ENCODE measurements at places on chromosomes 4 and X.

GRCh38 chrX:1545776-1546408 lies 8.9 kb upstream of the P2RY8 start:
- DNase-seq, result no peak

- no peak for DNase-seq
Measured at GRCh38 chr4:145865274-145865941, 73.2 kb downstream of the ZNF827 start.

- no peak for DNase-seq
Measured at GRCh38 chr4:31877429-31877828, 1157.3 kb downstream of the PCDH7 start.

GRCh38 chr4:53502094-53502493 lies 89.2 kb downstream of the LNX1 start:
- DNase-seq, result no peak

GRCh38 chrX:17403189-17403691 lies 28.2 kb downstream of the NHS start:
- no peak for DNase-seq

DNA sequence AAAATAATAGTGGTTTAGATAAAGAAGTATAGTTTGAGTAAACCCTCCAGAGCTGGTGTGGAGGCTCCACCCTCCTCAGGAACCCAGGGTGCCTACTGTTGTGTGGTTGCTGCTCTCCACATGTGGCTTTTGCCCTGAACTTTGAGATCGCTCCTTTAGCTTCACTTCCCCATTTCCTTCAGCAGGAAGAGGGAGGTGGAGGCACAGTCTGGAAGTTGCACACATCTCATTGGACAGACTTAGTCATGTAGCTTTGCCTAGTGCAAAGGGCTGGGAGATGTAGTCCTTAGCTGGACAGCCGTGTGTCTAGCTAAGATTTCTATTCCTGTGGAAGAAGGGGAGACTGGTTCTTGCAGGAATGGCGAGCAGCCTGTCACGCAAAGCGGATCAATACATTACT lies 37.9 kb downstream of the RGS12 start:
- DNase-seq, result no peak

DNA sequence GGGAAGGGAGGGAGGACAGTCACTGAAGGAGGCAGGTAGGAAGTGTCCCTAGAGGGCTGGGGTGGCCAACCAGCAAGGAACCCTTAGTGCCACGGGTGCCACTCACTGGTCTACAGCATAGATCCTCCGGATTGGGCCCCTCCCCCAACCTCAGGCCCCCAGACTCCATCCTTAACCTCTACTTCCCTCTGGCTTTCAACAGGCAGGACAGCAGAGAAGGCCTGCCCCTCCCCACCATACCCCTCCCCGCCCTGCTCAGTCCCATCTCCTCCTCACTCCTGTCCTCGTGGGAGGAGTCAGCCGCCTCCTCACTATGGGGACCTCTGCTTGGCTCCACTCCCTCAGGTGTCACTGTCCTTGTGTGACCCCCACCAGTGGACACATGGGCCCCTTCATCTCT lies 77.7 kb upstream of the PSAPL1 start:
- DNase-seq, result no peak

DNA sequence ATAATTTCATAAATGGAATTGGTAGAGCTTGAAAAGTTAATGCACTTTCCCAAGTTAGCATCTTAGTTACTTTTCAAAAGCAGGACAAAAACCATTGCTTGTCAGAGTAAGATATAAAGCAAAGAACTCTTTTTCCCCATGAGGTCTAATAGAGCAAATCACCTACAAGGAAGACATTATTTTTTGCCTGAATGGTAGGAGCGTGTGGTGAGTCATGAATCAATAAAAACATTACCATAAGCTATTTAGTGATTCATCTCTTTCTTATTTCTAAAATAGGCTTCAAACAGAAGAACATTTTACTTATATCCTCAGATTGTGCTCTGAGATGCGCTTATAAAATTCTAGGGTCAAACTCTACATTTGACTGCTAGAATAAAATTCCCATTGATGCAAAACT lies 109.4 kb upstream of the GPRIN3 start:
- no peak for DNase-seq

DNA sequence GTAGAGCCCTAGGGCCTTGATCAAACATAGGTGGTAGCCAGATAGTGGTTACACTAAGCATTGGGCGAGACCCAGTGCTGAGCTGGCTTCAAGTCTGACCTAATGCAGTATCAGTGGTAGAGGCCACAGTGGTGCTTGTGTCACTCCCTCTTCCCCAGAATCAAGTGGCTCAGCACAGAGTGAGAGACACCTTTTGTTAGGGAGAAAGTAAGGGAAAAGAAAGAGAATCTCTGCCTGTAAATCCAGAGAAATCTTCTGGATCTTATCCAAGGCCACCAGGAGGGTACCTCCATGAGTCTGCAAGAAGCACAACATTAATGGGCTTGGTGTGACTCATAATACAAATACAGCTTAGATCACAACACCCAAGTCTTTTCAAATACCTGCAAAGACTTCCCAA lies 117.7 kb upstream of the SLC6A14 start:
- DNase-seq, result no peak

GRCh38 chrX:118706681-118707080 lies 20.7 kb upstream of the IL13RA1 start:
- no peak for DNase-seq

DNA sequence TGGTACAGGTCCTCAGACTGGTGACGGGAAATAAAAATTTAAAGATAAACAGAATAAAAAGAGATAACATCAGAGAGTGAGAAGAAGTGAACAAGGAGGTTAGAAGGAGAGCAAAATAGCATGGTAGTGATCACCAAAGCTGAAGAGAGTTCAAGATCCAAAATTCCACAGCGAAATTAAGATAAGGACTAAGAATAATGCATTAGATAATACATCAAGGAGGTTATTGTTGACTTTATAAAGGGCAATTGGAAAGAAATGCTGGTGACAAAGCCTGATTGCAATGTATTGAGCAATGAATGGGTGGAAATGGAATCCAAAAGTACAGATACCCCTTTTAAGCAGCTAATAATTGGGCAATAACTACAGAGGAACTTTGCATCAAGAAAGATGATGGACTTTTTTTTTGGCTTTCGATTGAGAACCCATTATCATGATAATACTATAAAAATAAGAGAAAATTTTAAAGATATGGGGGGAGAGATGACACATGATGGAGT lies 101.6 kb upstream of the MAP9 start:
- no peak for DNase-seq

GRCh38 chrX:105608745-105609144 lies 213.6 kb upstream of the NRK start:
- no peak for DNase-seq

- DNase-seq, result no peak
Measured at GRCh38 chr4:182770996-182771514, 146.1 kb downstream of the DCTD start.

- no peak for DNase-seq
Measured at GRCh38 chr4:148092316-148093014, 349.7 kb downstream of the NR3C2 start.

DNA sequence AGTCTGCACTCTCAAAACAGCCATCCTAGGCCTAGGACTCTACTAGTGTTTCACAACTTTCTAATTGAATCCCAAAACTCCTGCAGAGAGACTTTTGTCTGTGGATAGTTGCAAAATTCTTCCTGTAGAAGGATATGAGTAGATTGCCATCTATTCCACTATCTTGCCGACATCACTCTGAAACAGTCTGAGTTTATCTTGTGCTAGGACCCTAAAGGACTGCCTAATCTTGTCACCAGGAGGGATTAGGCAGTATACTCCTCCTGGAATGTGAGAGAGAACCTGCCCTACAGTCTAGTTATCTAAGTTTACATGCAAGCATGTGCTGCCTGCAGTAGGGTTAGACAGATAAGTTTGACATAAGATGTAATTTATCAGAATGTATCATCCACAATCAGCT lies 1646.6 kb upstream of the PCDH7 start:
- no peak for DNase-seq

GRCh38 chr4:69818060-69818639 lies 41.8 kb downstream of the SULT1E1 start:
- no peak for DNase-seq

GRCh38 chr4:16227462-16227868 lies 1.2 kb upstream of the TAPT1 start:
- DNase-seq, result no peak

DNA sequence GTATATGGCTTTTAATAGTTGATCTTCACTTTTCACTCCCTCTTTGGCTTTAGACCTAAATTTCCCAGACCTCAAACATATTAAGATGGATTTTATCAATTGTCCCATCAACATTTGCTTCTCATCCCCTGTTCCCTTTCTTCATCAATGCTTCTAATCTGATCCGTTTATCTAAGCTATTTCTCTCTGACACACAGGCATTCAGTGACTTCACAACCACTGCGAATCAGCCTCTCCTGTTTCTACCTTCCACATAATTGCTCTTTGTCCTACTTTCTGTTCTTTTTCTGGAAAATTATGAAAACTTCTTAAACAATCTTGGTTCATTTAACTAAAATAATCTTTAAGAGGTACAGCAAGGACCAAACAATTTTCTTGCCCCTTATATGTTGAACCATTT lies 115.2 kb downstream of the GLRA3 start:
- no peak for DNase-seq

GRCh38 chrX:98203800-98204199 lies 1320.1 kb downstream of the RPA4 start:
- DNase-seq, result no peak

GRCh38 chr4:186554914-186555827 lies at the start of gene MTNR1A:
TSS of gene MTNR1A (minus strand) at chr4:186555567. CDS start at chr4:186555365, 202 bp downstream.
- no peak for DNase-seq

GRCh38 chr4:83112231-83112630 lies 2.3 kb downstream of the PLAC8 start:
- DNase-seq, result peak; percentile 15

GRCh38 chrX:13212191-13212651 lies 107.6 kb downstream of the ATXN3L start:
- no peak for DNase-seq

DNA sequence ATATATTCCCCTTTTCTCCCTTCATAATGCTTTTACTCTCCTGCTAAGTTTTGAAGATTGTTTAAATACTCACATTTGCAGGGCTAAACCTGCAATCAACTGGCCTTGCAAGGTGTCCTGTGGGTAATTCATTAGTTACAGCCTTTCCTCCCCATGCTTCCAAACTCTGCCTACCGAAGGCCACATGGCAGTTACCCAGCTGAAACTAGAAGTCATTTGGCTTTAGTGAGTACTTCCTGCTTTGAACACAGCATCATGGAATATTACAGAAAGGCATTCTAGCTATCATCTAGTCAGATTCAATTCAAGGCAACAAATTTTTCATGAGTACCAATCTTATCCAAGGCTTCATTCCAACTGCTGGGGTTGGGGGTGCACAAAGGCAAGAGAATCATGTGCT lies 55.6 kb downstream of the SRPX start:
- DNase-seq, result no peak

- no peak for DNase-seq
Measured at GRCh38 chrX:151703487-151703886, 8.2 kb downstream of the PRRG3 start.

DNA sequence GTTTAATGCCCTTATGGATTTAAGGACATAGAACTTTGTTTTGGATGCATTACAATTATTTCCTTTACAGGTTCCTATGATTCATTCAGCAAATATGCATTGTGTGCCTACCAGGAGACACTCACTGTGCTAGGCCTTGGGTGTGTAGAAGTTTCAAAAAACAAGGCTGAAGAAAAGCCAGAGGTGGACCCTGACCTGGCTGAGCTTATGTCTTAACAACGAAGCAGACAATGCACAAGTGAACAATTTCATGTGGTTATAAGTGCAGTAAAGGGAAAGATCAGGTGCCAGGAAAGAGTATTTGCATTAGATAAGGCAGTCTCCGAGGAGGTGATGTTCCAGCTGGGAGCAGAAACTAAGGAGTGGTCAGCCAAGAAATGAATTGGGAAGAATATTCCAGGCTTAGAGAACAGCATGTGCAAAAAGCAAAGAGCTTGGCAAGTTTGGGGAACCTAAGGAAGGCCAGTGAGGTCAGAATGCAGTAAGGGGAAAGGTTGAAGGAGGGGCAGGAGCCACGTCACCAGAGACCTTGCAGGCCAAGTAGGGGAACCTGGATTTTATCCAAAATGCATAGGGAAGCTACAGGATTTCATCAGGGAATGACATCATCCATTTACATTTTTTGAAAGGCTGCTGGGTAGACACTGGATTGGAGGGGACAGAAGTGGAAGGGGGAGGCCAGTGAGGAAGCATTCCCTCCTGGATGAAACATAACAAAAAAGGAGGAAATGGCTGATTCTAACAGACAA lies 193.6 kb downstream of the SOWAHB start:
- no peak for DNase-seq

GRCh38 chrX:17374619-17375366 lies at the start of gene NHS:
TSS of gene NHS (plus strand) at chrX:17375200. CDS start at chrX:17375758, 558 bp downstream.
- DNase-seq, result peak; percentile 29

DNA sequence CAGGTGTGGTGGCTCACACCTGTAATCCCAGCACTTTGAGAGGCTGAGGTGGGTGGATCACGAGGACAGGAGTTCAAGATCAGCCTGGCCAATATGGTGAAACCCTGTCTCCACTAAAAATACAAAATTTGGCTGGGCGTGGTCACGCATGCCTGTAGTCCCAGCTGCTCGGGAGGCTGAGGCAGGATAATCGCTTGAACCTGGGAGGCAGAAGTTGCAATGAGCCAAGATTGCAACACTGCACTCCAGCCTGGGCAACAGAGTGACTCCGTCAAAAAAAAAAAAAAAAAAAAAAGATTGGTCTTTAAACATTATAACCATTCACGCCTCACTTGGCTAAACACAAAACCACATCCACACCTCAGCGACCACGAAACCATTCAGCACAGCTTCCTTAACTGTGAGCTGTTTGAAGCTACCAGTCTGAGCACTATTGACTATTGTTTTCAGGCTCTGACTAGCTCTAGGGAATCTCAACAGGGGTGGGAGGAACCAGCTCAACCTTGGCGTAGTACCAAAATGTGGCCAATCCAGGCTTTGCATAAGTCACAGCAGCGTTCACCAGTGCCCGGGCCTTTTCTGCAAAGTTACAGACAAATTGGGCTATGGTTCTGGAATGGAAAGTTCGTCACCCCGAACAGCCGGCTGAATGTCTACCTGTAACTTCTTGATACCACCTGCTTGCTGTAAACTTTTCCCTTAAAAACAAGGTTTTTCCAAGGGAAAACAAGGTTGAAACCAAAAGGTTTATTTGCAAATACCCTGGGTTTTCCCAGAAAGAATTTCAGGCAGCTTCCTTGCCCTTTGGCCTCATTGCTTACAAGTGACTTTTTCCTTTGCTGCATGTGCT lies 73.6 kb upstream of the DHX15 start:
- DNase-seq, result peak; percentile 93
